A673 (cell line): ENCODE measurements at places on chromosomes 2 and 18. TPM values are rescaled to one million over a fixed set of nuclear protein-coding genes. Genes with fewer than 3 reads are reported as not detected.

ALK gene
- 10.8 and 14.7 TPM in 2 replicates for total RNA-seq

RAB6D gene
- not detected in 2 replicates for total RNA-seq

ST8SIA5 gene
- total RNA-seq: 17.9 and 24.8 TPM in 2 replicates

GREB1 gene
- total RNA-seq: 1.3 and 1.5 TPM in 2 replicates

GRCh38 chr2:207884127-207884526 is 114.4 kb upstream of the FZD5 start:
- H3K36me3 ChIP-seq: no peaks in the 10 kb centered on the region
- no peak overlapping the region for H3K4me3 ChIP-seq
- H3K27me3 ChIP-seq: no peaks in the 10 kb centered on the region

- peaks cover 11% of the 10 kb centered on the region for H3K4me1 ChIP-seq
- no peaks in the 10 kb centered on the region for H3K27me3 ChIP-seq
- no peak for DNase-seq
These were observed 61.5 kb upstream of the NEDD4L start for GRCh38 chr18:57982372-57983021.

DNA sequence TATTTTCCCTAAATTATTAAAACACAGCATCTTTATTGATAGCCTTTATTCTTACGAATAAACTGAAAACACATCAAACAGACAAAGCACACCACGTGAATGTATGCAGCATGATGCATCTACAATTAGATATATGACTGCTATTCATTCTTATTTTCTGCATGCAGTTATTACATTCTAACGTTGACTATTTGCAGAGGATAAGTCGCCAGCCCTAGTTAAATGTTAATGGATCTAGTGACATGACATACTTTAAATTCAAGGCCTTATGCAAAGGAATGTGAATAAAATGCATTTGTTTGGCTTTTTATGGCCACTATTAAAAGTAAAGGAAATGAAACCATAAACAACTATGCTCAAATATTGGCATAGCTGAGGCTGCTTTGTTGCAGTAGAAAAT is 172.4 kb downstream of the MAP2 start:
- no peak overlapping the region for H3K4me3 ChIP-seq
- H3K36me3 ChIP-seq: no peaks in the 10 kb centered on the region
- no peaks in the 10 kb centered on the region for H3K27me3 ChIP-seq
- no peak for DNase-seq
- no peaks in the 10 kb centered on the region for H3K4me1 ChIP-seq

DNA sequence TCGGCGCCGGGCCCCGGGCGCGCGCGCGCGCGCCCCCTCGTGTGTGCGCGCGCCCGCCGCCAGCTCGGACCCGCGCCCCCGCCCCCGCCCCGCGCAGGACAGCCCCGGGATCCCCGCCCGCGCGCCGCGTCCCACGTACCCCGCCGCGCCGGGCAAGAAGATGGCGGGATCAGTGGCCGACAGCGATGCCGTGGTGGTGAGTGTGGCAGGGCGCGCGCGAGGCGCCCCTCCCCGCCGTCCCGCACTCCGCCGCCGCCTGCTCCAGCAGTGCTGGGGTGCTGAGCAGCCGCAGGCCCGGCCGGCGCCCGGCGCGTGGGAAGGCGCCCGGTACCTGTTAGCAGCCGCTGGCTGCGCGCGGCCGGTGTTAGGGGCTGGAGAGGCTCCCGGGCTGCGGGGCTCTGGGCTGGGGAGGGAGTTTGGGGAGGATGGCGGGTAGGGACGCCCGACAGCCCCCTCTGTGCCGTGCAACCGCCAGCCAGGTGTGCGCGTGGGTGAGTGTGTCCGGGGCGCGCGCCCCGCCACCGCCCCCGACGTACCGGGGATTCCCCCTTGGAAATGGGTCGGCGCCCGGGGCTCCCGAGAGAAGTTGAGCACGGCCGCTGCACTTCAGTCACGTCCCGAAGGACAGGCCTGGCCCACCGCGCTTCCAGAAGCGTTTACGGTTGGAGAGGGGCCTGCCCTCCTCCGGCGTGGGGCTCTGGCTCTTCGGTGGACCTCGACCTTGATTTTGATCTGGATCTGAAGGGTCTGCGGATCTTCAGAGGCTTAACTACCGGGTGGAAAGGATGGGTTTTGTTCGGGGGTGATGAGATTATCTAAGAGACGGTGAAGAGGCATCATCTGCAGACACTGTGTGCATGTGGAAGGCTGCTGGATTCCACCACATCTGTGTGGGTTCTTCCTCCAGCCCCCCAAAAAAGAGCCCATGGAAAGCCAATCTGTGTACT is 697 bp downstream of the LGALSL start:
- H3K4me1 ChIP-seq: peaks cover 12% of the 10 kb centered on the region
- H3K27ac ChIP-seq: peak overlapping the region; percentile 67
- no peaks in the 10 kb centered on the region for H3K36me3 ChIP-seq
- peak overlapping the region; percentile 76 for H3K4me3 ChIP-seq
- peak; percentile 65 for DNase-seq
- H3K27me3 ChIP-seq: no peaks in the 10 kb centered on the region

DNA sequence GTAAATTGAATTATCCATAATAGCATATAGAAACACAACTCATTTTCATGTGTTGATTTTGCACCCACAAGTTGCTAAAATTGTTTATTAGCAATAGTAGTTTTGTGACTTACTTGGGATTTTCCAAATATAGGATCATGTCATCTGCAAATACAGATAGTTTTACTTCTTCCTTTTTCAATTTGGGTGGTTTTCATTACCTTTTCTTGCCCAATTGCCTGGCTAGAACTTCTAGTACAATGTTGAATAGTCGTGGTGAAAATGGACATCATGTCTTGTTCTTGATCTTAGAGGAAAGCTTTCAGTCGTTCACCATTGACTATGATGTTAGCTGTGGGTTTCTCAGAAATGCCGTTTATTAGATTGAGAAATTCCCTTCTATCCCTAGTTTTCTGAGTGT is 60.2 kb upstream of the TCF7L1 start:
- H3K27ac ChIP-seq: no peak overlapping the region
- no peaks in the 10 kb centered on the region for H3K36me3 ChIP-seq
- no peaks in the 10 kb centered on the region for H3K4me1 ChIP-seq
- no peak for DNase-seq
- no peaks in the 10 kb centered on the region for H3K27me3 ChIP-seq
